ENCODE measurements at places on chromosomes 5 and 9. TPM values are rescaled to one million over a fixed set of nuclear protein-coding genes. Genes with fewer than 3 reads are reported as not detected.

GRCh38 chr5:80195837-80196400 is 59.9 kb downstream of the SERINC5 start:
- H3K36me3 ChIP-seq: no peaks in the 10 kb centered on the region
- no peaks in the 10 kb centered on the region for H3K27me3 ChIP-seq
- peaks cover 29% of the 10 kb centered on the region for H3K4me1 ChIP-seq
- H3K4me3 ChIP-seq: no peak overlapping the region
- no peak overlapping the region for H3K27ac ChIP-seq

DNA sequence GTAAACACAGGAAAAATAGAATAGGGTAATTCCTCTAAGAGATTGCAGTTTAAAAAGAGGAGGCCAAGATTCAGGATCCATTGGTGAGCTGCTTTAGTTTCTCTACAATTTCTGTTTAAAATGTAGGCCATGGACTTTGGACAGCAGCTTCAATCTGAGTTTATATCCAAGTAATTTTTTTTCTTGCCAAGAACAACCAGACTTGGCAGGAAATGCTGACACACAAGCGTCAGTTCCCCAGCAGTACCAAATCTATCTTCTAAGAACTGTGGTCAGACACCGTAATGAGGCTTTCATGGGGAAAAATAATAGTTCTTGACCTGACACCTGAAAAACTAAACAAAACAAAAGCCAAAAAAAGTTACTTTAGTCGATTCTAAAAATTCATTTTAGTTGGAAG is 528.8 kb downstream of the CSNK1G3 start:
- H3K36me3 ChIP-seq: no peaks in the 10 kb centered on the region
- no peak overlapping the region for H3K4me3 ChIP-seq
- DNase-seq: no peak
- peaks cover 8% of the 10 kb centered on the region for H3K4me1 ChIP-seq
- no peak overlapping the region for H3K27ac ChIP-seq

DNA sequence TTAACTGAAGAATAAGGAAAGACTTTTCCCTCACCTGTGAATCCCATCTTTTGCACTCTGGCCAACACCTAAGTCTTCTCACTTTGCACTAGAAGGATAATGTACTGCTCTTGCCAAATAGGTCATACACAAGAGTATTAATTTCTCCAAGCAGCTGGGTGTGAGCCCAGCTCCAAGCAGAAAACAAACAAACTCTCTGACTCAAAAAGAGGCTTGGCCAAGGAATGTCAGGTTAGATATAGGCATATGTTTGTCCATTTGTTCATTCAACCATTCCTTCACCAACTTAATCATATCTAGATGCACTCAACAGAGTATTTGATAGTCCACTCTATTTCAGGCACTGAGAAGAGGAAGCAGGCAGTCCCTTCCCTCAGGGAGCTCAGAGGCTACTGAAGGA is 84.4 kb downstream of the HTR4 start:
- no peaks in the 10 kb centered on the region for H3K4me1 ChIP-seq
- H3K27me3 ChIP-seq: no peaks in the 10 kb centered on the region
- H3K4me3 ChIP-seq: no peak overlapping the region

DNA sequence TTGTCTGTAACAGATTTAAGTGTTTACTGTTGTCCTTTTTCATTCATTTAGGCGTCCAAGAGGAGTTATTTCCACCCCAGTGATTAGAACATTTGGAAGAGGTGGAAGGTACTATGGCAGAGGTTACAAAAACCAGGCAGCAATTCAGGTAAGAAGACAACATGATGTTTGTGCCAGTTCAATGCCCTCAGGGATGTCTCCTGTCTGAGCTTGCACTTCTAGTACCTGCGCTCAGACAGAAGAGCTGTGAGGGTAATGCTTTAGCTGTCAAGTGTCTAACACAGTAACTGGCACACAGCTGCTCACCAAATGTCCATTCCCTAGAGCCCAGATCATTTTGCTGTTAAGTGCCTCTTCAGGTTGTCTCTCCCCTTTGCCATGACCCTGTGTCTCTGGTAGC is 14.2 kb upstream of the PHF2 start:
- no peaks in the 10 kb centered on the region for H3K27me3 ChIP-seq
- peaks cover 44% of the 10 kb centered on the region for H3K36me3 ChIP-seq
- H3K4me3 ChIP-seq: no peak overlapping the region
- no peak for DNase-seq
- H3K27ac ChIP-seq: no peak overlapping the region

GRCh38 chr5:114387433-114387832 is 25.6 kb downstream of the KCNN2 start:
- no peaks in the 10 kb centered on the region for H3K36me3 ChIP-seq
- no peak for DNase-seq
- H3K27ac ChIP-seq: no peak overlapping the region
- H3K4me3 ChIP-seq: no peak overlapping the region

The BTNL8 gene
- total RNA-seq: not detected

The ATP10B gene
- 7.1 TPM for total RNA-seq

The CTXN3 gene
- total RNA-seq: not detected
